ENCODE measurements at places on chromosomes 4 and X.

GRCh38 chrX:46627062-46627461, 53.5 kb downstream of the CHST7 start:
- no peak for DNase-seq

- no peak for DNase-seq
These were observed 286.3 kb upstream of the AGA start for GRCh38 chr4:177728361-177729152.

DNA sequence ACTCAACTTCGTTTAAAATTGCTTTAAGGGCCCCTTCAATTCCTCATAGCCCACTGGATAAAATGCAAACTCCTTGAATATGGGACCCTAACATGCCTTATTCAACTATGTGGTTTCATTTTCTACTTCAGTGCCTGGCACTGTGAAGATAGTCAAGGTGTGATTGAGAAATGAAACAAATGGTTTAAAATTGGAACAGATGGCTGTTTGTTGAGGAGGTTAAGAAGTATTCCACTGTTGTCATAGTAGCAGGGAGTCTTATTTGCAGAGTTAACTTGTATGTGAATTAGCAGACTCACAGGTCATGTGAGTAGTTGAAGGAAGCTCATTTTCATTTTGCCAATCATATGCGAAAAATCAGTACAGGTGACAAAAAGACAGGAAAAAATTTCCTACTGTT, 593.3 kb downstream of the KCTD8 start:
- DNase-seq: no peak

GRCh38 chrX:7283741-7284140, 135.8 kb upstream of the PUDP start:
- DNase-seq: no peak

GRCh38 chr4:109298279-109299010, 4.0 kb downstream of the COL25A1 start:
- peak; percentile 44 for DNase-seq

- DNase-seq: no peak
These were observed 2.9 kb upstream of the CYBB start for GRCh38 chrX:37776987-37777325.

GRCh38 chr4:94978904-94979303, 221.1 kb downstream of the BMPR1B start:
- no peak for DNase-seq

GRCh38 chr4:39609454-39609931, 29.2 kb downstream of the SMIM14 start:
- no peak for DNase-seq

DNA sequence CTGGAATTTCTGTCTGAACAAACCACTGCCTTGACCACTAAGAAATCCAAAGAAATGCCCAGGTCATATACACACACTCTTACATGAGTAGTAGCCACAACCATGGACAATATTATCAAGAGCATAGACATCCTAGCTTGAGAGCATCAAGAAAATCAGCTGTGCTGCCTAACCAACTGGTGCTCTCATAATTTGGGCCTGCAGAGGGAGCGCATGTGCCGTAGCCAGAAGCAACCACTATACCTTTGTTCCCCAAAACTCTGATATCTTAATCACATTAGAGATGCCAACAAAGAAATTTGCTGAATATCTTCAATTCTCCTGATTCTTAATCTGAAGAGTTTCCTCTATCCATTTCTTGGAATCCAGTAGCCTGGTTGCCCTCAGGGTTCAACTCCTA, 163.6 kb downstream of the ZNF674 start:
- peak; percentile 45 for DNase-seq

DNA sequence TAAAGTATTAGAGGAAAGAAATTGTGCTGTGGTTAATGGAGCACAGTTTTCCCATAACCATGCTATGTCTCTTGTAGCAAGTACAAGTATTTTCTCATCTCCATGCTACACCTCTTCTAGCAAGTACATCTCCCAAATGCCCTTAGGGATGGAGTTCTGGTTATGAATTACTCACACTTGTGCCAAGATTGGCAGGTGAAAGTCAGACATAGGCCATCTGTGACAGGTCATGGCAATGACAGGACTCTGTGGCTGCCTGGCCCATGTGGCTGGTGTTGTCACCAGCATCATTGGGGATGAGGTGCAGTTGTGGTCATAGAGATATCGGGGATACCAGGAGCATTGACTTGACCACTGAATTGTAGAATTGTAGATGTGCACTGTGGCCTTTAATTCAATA, 310.2 kb downstream of the FAT4 start:
- no peak for DNase-seq

DNA sequence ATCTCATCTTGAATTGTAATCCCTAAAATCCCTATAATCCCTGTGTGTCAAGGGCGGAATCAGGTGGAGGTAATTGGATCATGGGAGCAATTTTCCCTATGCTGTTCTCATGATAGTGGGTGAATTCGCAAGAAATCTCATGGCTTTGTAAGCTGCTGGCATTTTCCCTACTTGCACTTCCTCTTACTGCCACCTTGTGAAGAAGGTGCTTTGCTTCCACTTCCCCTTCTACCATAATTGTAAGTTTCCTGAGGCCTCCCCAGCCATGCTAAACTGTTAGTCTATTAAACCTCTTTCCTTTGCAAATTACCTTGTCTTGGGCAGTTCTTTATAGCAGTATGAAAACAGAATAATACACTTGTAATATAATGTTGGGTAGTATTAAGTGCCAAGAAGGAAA, 1087.4 kb upstream of the SLIT2 start:
- DNase-seq: peak; percentile 15

DNA sequence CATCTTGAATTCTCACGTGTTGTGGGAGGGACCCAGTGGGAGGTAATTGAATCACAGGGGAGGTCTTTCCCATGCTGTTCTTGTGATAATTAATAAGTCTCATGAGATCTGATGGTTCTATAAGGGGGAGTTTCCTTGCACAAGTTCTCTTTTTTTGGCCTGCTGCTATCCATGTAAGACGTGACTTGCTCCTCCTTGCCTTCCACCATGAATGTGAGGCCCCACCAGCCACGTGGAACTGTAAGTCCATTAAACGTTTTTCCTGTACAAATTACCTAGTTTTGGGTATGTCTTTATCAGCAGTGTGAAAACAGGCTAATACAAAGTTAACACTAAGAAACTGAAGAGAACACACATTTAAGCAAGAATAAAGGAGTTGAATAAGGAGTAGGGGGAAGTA, 16.0 kb downstream of the TBCK start:
- DNase-seq: no peak

DNA sequence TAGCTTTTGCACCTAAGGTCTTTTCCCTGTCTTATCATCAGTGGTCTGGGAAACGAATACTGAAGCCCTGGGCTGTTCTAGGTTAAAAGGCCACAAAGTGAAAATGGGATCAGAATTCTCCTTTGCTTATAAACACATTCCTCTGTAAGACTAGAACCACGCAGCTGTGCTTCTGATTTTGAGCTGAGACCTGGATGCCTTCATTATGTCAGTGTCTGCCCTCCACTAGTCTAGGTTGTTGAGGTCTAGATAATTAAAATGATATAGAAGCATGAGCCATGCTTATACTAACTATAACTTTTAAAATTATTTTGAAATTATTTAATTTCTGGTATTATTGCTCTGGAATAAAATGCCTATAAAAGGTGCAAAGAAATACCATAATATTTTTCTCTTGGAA, 403.9 kb downstream of the ADGRL3 start:
- no peak for DNase-seq

DNA sequence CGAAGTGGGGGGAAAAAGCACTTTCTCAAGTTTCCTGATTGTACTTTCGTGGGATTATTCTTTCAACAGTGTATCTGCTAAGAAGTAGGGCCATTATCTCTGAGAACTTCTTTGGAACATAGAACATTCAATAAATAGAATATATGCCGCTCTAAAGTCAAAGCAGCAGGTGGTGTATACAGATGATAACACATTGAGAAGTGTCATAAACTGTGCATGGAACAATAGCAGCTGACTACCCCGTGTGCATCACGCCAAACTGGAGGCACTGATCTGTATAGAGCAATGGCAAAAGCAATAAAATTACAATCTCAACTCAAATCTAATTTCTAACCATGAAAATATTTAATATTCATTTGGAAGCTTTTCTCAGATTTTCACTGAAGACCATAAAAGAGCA, 175.3 kb downstream of the DCTD start:
- DNase-seq: no peak

- DNase-seq: peak; percentile 89
These were observed 908 bp upstream of the TLR6 start for GRCh38 chr4:38857354-38858096.

- no peak for DNase-seq
These were observed 128.2 kb upstream of the NOCT start for GRCh38 chr4:138887341-138887740.

DNA sequence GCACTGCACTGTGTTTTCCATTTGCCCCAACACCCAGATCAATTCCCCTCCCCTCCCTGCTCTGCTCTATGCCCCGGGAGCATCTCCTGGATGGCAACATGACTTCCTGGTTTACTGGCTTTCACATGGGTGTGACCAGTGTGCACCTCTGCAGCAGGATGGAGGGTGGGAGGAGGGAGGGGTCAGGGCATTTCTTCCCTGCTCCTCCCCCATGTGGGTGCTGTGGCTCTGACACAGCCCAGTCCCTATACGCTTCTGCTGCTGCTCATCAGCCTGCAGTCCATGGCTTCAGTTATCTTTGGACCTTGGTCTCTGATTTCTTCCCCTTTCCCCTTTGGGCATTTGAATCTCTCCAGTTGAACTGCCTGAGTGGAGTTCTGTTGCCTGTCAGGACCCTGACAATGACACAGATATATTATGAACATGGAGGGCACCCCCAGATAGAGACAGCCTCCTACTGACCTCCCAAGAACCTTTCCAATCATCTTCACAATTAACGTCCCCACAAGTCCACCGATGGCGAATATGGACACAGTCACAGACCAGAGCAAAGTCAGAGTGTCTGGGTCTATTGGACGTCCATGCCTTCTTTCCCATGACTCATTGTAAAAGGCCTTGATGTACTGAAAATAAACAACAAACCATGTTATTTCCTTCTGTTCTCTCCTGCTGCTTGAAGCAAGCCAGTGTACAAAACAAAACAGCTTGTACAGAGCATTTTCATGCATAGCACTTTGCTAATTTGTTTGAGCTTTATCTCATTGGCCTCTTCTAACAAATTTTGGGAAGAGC, 24.8 kb downstream of the SLC2A9 start:
- DNase-seq: no peak

DNA sequence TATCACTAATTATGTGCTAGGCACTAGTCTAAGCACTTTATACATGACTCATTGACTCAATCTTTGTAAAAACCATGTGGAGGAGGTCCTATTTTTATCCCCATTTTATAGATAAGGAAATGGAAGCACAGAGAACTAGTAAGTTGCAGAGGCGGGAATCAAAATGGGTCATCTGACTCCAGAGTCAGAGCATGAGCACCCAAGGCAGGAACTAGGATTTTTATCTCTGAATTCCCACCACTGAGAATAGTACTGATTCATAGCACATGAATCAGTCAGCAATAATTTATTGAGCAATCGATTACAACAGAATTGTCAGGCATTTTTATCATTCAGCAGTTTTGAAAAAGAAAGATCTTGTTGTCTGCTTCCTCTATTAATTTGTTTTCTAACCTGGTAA, 19.3 kb downstream of the SCARB2 start:
- DNase-seq: no peak

GRCh38 chr4:46648088-46648744, 258.3 kb upstream of the GABRA2 start:
- DNase-seq: peak; percentile 70

DNA sequence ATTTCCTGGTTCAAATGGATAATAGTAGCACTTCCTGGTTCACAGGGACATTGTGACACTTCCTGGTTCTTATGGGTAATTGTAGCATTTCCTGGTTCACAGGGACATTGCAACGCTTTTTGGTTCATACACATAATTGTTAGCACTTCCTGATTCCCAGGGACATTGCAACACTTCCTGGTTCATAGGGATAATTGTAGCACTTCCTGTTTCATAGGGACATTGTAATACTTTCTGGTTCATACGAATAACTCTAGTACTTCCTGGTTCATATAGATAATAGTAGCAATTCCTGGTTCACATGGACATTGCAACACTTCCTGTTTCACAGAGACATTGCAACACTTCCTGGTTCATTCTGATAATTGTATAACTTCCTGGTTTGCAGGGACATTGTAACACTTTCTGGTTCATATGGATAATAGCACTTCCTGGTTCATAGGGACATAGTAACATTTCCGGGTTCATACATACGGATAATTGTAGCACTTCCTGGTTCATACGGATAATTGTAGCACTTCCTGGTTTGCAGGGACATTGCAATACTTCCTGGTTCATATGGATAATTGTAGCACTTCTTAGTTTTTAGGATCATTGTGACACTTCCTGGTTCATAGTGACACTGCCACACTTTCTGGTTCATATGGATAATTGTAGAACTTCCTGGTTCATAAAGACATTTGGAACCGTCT, 61.6 kb upstream of the CD99 start:
- DNase-seq: no peak

- no peak for DNase-seq
These were observed 42.4 kb downstream of the N4BP2 start for GRCh38 chr4:40099010-40099409.

- DNase-seq: peak; percentile 78
These were observed 42.9 kb downstream of the ACSL1 start for GRCh38 chr4:184782731-184783373.

DNA sequence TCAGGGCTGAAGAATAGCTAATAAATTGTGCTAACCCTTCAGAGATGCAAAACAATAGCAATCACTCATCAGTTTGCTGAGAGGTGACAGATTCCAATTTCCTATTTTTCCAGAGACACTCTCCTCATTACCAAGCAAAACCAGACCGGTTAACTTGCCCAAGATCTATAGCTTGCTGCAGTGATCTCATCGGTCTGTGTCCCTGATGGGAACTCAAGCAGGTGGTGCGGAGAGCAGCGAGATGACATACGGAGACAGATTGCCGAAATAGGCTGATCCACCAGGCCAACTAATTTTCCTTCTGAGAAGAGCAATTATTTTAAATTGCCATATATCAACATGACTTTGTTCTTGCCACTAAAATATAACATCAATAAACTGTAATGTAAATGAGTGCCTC, 10.5 kb upstream of the DCHS2 start:
- no peak for DNase-seq

DNA sequence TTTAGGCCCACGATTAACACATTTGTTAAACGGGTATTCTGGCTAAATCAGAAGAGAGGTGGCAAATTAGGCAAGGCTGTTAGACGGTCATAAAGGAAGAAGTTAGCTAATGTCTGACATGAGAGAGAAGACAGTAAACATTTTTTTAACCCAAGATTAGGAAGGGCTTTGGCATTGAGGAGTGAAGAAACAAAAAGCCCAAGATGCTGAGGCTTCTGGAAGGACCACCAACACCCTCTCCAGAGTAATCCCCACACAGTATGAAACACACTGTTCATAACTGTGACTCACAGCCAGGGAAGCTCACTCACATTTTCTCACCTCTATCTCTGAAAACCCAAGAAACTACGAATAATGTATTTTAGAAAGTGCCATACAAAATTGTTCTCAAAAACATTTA, 127.6 kb downstream of the AMELX start:
- no peak for DNase-seq

- DNase-seq: no peak
These were observed 5.1 kb upstream of the LIMCH1 start for GRCh38 chr4:41532882-41533281.
